Urinary bladder (tissue), 4 donors: ENCODE measurements at places on chromosomes 7 and 10. TPM values are rescaled to one million over a fixed set of nuclear protein-coding genes. Genes with fewer than 3 reads are reported as not detected.

Gene FAM25A
- total RNA-seq = not detected

- DNase-seq = no peak
Observed at GRCh38 chr7:12370249-12370648, 33.4 kb downstream of the VWDE start.

Gene METTL27
- 2.9 TPM for total RNA-seq

GRCh38 chr7:27123007-27123476 lies 7.5 kb downstream of the HOXA4 start:
- no peak for DNase-seq

Gene PPP1R3C
- 129 TPM for total RNA-seq

GRCh38 chr7:121541457-121541856 lies 145.3 kb upstream of the FAM3C start:
- DNase-seq = no peak

DNA sequence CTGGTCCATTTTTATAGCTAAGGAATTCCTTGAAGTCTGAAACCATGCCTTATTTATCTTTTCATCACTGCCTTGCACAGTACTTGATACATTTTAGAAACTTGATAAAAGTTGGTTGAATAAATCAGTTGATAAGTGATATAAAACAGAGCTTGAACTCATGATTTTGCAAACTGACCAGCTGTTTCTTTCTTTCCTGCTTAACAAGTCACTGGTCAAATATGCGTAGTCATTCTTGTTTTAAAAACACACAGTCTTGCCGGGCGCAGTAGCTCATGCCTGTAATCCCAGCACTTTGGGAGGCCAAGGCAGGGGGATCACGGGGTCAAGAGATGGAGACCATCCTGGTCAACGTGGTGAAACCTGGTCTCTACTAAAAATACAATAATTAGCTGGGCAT lies 6.3 kb downstream of the TPST1 start:
- no peak for DNase-seq

DNA sequence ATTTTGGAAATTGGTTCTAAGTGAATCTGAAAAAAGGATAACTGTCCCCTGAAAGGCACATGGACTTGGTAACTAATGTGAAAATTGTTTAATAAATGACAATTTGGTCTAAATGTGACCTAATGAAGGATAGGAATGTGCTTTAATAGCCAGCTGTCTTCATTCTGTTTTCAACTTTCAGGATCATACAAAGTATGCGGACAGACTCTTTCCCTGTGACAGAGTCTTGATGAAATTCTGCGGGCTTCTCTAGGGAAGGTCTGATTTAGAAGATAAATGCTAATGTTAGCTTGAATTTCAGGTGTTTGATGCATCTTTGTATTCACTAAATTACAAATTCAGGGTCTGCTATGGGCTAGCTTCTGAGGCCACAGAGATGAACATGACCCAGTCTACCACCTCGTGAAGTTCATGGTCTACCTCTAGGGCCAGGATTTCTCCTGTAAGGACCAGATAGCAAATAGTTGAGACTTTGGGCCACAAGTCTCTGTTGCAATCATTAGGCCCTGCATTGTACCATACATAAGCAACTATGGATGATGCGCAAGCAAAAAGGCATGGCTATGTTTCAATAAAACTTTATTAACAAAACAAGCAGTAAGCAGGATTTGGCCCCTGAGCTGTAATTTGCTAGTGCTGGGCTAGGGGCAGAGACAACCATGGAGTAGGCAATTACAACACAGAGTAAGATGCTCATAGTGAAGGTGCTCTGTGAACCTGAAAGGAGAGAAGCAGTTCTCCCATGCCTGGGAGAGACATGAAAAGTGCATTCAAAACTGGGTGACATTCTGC lies 368.6 kb downstream of the INHBA start:
- DNase-seq = no peak

- DNase-seq = no peak
Observed at GRCh38 chr7:117190746-117191435, 132.0 kb downstream of the WNT2 start.

Gene UNC5B
- 12.8 TPM for total RNA-seq

DNA sequence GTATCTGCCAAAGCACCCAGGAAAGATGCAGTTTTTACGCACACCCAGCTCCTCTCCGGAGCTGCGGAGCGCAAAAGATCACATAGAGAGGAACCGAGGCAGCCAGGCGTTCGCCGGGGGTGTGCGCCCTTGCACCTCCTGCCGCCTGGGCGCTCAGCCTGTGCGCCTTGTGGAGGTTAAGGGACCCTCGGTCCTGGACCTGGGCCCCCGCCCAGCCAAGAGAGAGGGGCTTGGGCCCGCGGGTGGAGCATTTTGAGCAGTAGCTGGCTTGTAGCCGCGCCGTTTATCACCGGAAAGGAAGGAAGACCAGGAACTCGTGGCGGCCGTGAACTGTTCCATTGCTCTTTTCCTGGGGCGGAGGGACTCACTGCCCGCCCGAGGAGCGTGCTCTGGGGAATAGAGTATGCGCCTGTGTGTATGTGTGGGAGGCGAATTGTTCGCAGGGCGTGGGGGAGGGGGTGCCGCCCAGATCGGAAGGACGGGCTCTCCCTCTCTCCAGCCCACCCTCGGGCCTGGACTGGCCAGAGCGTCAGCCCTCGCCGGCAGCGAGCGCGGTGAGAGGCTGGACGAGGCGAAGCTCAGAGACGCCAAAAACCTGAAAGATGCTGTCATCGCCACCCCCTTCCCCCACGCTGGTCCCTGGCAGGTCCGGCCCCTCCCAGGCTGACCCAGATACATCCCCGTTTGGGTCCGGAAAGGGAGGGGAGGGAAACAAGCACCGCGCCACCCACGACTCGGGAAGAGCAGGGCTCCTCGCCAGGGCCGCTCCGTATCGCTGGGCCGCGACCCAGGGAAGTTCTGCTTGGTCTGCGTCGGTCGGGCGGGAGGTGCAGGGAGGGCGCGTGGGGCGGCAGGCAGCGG lies 1.2 kb upstream of the WNT2 start:
- DNase-seq = no peak

- DNase-seq = no peak
Observed at GRCh38 chr7:106313966-106314365, 29.2 kb upstream of the NAMPT start.

GRCh38 chr7:7176406-7177043 lies 5.8 kb upstream of the C1GALT1 start:
- DNase-seq = no peak

GRCh38 chr10:102505462-102506115 lies 1.8 kb downstream of the SUFU start:
- no peak for DNase-seq

- DNase-seq = no peak
Observed at GRCh38 chr10:94088926-94089381, 95.2 kb downstream of the PLCE1 start.

GRCh38 chr10:48533951-48534720 lies 70.7 kb downstream of the ARHGAP22 start:
- DNase-seq = no peak

DNA sequence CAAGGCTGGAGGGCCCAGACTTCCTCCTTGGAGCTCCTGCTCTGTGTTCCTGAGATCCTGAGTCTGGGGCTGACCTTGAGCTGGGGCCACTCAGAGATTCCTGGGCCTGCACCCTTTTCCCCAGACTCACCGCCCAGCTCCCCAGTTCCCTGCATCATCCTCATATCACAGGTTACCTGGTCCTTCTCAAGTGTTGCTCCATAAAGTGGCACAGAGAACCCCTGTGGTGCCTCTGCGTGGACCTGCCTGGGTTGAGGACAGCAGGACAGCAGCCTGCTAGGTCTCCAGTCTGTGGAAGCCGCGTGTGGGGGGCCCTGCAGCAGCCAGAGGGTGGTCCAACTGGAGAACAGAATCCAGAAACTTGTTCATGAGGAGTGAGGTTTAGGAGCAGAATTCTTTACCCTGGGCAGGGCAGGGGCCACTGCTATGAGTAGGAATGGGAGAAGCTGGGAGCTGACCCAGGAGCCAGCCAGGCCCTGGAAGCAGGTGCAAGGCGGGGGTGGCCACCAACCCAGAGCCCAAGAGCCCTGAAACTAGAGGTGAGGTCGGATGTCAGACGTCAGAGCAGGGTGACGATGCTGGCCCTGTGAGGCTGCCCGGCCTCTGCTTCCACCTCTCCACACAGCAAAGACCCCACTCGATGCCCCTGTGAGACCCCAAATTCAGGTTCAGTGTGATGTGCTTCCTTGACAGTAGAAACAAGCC lies 299.4 kb downstream of the TCERG1L start:
- no peak for DNase-seq

Gene UPK3B
- total RNA-seq = 23.6 TPM

Gene GRM8
- total RNA-seq = 0.48 TPM

DNA sequence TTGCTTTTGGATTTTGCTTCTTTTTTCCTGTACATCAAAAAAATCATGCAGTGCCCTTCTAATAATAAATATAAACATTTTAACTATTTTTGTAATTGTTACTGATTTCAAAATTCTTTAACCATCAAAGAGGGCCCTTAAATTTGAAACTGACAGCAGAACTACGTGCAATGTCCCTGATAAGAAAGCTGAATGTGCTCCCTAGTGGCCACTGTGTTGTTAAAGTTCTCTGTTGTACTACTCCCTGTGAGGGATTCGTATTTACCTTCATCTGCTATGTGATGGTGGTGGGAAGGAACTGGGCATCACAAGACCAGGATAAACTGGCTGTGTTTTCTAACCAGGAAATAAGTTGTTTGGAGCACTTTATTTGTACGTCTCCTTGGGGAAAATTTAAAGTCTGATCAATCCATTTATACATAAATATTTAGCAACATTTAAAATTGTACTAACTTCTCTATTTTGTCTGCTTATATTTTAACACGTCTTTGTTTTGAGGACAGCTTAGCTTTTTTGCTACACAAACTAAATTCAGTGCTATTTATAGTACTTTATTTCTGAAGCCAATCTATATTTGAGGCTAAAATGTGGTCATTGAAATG lies 322.4 kb downstream of the HGF start:
- no peak for DNase-seq

Gene KAZALD1
- 27.0 TPM for total RNA-seq

DNA sequence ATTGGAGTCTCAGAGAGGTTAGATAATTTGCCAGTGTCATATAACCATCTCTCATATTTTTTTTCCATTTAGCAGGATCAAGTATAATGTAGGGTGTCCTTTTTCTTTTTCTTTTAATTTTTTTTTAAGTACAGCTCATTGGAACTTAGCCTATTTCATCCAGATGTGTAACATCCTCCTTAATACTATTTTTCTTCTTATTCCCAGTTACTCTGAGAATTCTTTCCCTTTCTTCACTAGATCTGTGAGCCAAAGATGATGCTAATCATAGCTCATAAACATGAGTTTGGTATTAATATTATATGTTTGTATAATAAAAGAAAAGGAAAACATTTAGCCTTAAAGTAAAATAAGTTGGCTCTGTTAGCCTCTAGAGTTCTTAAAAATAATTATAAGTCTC lies 32.8 kb downstream of the PPP1R9A start:
- peak; percentile 2 for DNase-seq

DNA sequence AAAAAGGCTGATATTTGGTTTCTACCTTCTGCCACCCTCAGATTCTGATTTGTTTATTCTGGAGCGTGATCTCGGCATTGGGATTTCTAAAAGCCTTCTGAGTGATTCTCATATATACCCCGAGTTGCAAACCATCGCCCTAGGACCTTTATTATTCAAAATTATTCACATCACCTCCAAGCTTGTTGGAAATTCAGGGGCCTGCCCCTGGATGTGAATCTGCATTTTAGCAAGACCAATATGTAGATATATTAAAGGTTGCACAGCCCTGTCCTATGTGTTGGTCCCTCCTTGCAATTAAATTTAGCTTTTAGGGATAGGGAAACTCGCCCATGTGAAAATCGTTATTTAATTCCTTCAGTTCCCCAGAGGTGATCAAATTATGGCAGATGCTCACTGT lies 9.0 kb upstream of the CHN2 start:
- no peak for DNase-seq

Gene MMD2
- 0.11 TPM for total RNA-seq

DNA sequence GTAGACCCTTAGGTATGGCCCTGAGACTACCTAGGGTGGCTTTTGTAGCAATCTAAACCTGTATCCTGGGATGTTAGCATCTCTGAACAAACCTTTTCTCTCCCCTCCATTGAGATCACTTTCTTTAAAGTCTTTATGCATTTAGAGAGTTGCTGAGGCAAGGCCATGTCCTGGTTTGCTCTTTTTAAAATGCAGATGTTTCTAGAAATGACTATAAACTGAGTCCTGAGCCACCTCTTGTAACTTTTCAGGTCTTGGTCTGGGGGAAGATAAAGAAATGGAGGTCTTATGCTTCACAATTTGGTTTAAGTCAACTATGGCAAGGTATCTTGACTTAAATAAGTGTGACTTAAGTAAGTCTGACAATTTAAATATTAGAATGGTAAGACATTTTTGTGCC lies 78.0 kb downstream of the AUTS2 start:
- DNase-seq = no peak

DNA sequence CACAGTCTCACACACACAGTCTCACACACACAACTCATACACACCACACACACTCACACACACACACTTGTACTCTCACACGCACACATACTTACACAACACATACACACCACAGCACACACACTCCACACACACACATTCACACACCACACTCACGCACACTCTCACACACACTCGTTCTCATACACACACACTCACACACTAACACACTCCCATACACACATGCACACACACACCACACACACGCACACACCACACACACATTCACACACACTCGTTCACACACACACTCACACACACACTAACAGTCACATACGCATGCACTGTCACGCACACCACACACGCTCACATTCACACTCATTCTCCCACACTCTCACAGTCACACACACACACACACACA lies 109.8 kb downstream of the PRLHR start:
- no peak for DNase-seq

DNA sequence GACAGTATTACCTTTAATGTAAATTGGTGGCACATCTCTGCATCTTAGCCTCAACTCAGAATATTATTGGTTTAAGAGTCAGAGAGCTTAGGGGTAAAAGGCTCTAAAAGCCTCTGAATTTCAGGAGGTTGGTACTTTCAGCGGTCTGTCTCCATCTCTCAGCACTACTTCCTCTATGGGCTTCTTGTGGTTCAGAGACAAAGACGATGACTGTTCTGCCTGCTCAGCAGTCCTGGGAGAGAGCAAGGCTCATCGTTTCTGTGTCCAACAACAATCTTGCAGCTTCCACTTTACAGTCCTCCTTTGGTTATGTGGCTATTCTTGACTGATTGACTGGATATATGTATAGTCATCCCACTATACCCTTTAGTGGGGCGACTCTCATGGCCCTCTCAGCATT lies 394.7 kb downstream of the AUTS2 start:
- DNase-seq = no peak

Gene CPEB3
- 7.4 TPM for total RNA-seq
